Activated CD4-positive, alpha-beta T cell treated with anti-CD3 and anti-CD28 coated beads for 1 hour (primary cell): ENCODE measurements at places on chromosomes 5 and 9.

DNA sequence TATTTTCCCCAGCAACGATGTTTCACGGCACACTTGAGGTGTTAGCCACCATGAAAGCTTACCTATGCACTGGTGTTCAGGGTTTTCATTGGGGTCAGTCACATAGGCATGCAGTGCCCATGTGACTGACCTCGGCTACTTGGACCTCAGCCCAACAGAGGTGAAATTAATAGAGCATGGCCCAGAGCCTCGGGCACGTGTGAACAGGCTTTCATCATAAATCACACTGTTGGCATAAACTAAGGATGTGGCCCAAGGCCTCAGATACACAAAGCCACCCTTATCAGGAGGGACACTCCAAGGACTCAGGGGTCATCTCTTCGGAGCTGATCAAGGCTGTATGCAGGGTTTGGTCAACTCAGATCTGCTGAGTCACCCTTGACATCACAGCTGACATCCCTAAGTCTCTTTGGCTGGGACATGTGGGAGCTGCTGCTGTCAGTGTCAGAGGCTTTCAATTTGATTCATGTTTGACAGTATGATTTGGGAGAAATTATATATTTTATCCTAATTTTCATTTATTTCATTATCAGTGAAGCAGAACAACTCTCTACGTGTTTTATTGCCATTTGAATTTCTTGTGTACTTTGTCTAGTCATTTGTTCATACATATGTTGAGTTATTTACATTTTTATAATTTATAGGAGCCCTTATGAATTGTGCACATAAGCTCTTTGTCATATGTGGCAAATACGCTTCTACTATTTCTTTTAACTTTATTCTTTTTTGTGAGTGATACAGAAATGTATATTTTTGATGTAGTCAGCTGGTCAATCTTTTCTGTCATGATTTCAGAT lies 59.7 kb upstream of the ANKRD33B start:
- no peak for DNase-seq

- no peak for DNase-seq
These were observed 20.2 kb downstream of the NIPSNAP3B start for GRCh38 chr9:104784098-104784497.

- no peak for DNase-seq
These were observed 106.1 kb upstream of the FGF10 start for GRCh38 chr5:44495280-44495679.

DNA sequence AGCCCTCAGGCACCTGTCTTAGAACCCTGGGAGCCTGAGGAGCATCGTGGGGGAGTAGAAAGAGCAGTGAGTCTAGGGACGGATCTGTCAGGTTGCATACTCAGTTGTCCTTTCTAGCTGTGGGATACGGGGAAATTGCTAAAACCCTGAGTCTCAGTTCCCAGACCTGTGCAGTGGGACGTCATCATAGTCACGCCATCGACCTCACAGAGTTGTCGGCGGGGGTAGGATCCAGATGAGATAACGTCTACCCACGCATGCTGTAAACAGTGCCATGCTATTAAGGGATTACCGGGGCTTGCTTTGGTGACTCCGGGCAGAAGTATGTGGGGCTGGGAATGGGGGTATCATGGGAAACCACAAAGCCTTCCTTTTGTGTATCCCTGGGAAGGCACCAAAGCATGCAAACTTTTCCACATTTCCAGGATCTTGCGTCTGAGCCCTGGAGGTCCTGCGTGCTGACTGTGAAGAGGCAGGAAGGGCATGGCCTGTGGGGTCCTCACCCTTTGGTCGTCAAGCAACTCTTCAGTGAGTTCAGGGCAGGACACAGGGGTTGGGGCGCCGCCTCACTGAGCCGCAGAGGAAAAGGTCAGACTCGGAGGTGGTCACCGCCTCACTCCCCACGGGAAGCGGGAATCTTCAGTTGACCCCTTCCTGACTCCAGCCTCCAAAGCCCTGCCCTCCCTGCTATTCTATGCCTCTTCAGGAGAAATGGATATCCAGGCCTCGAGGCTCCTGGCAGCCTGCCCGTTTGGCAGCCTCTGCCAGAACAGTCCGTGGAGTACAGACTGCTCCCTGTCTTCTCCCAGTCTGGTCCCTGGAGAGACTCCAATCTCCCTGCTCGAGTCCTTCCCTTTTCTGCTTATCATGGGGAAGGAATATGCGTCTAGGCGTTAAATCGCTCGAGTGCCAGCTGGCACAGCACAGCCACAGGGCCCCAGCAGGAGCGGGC lies 186.8 kb upstream of the KLF9 start:
- no peak for DNase-seq

- DNase-seq: no peak
These were observed 54.9 kb downstream of the PSD2 start for GRCh38 chr5:139850423-139851016.

DNA sequence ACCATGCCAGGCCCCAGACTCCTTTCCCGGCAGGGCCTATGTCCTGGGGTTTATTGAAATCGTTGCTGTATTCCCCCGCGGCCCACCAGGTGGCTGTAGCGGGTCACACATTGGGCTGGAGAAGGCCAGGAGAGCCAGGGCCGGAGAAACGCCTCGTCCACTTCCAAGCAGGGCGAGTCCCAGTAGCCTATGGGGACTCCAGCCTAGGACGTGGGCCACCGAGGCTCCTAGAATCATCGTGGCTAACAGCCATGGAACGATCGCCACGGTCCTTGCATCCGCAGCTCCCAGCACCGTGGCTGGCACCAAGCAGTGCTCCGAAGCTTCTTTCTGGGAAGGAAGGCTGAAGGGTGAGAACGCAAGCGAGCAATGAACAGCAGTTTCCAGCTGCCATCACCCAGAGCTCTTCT lies 87.7 kb downstream of the ENTREP1 start:
- no peak for DNase-seq

DNA sequence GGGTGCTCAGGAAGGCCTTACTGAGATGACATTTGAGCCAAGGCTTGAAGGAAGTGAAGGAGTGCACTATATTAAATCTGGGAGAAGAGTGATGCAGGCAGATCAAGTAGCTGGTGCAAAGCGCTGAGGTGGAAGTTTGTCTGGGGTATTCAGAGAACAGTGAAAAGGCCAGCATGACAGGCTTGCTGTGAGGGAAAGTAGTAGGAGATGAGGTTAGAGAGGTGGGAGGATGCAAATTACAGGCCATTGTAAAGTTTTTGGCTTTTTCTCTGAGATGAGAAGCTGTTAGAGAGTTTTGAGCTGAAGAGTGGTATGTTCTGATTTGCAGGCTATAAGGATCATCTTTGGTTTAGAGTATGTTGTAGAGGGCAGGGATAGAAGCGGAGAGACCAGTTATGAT lies 80.8 kb upstream of the GRHPR start:
- no peak for DNase-seq

GRCh38 chr9:91407580-91408318 lies 15.9 kb downstream of the NFIL3 start:
- DNase-seq: no peak

DNA sequence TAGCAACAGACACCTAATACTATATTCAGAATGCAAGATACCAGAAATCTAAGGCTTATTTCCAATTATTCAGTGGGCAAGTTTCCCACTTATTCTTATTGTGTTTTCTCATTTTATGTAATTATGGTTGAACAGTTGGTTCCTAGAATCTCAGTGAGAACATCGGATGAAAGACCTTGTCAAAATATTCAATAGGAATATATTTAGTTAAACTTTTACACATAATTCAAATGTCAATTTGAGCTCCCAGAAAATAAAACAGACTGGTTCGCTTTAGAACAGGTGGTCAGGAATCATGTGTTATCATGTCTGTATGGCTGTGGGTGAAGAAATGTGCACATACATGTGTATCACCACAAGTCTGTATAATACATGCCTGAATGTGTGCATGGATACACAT lies 447.8 kb downstream of the MED10 start:
- DNase-seq: no peak

- DNase-seq: no peak
These were observed 374 bp upstream of the SLC1A3 start for GRCh38 chr5:36606036-36606427.

DNA sequence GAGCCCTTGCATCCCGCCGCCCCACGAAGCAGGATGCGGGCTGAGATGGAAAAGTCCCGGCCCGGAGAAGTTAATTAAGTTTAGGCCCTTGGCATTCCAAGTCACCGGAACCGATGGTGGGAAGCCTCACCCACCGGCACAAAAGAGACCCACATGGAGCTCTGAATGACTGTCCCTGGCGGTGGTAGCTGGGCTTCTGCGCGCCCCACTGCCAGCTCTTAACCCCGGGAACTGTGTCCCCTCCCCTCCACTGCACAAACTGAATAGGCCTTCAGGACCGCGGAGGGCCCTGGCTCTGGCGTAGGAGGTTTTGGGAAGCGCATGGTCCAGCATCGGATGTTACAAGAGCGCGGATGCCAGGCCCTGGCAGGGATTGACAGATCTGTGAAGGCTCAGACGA lies 291.1 kb upstream of the TUT7 start:
- DNase-seq: no peak

- DNase-seq: no peak
These were observed 614.8 kb downstream of the KIF4B start for GRCh38 chr5:155628346-155628745.

GRCh38 chr5:86838083-86838482 lies 220.3 kb downstream of the COX7C start:
- no peak for DNase-seq

GRCh38 chr9:105206821-105207699 lies 37.4 kb upstream of the SLC44A1 start:
- DNase-seq: no peak

DNA sequence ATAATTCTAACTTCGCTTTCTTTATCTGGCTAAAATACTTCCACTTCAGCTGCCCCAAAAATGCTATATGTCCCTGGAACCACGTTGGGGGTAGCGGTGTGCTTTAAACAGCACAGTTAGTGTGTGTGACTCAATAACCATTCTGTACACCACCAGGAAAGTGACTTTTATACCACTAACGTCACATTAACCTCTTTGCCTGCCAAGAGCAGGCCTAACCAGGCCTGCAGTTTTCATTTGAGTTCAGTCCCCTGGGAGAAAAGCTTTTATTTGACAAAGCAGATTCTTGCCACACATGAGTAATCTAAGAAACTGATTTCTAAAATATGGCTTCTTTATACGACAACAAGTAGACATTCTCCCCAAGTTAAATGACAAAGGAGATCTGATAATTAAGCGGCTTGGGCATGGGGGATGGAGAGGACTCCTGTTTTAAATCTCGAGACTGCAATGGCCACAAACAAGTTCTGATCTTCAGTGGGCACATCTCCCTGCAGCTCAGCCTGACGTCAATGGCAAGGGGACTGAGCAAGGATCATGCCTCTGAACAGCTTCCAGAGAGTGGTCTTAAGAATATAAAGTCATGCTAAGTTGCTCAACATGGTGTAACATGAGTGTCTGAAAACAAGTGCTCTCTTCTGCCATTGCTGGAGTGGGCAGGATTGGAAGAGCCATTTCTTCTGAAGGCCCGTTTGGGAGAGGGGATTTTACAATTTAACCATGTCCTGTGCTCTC lies 91.8 kb downstream of the GLIS3 start:
- DNase-seq: no peak

GRCh38 chr5:38809388-38810359 lies 36.1 kb upstream of the OSMR start:
- no peak for DNase-seq

DNA sequence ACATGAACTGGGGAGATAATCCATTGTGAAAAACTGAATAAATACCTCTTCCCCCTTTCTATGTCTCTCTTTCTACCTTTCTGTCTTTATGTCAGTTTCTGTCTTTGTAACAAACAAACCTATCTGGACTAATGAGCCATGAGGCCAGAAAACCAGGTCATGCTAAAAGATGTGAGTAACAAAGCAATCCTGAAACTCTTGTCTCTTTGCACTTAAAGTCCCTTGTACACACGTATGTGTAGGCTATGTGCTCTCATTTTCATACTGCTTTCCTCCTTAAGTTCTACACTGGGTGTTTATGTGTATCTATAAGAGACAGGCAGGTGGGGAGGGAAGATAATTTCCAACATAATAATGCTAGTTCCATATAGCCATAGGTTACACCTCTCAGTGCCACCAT lies 123.8 kb upstream of the PTGER4 start:
- no peak for DNase-seq

GRCh38 chr9:82130331-82131042 lies 141.9 kb downstream of the SPATA31D1 start:
- no peak for DNase-seq

DNA sequence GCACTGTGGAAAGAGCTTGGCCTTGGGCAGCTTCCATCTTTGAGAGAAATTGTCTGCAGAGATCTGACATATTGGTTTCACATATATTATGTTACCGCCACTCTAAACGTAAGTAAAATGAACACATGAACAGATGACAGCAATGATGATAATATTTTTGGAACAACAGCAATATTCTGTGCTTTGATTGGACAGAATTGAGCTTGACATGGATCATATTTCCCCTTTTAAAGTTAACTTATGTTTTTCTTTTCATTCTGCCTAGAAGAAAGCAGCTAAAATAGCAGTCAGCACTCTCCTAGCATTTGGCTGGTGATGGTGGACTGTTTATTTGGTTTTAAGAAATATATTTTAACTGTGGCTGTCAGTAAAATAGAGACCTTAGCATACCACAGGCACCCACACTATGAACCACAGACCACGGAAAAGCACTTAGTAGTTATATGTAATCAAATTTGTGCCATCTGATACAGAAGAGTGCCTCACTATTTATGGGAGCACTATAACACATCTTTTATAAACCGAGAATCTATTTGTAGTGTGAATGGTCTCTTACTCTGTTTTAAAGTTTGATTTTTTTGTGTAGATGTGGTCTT lies 1.8 kb upstream of the CFAP95 start:
- DNase-seq: no peak

GRCh38 chr5:547086-547924 lies 23.1 kb upstream of the SLC9A3 start:
- DNase-seq: no peak

DNA sequence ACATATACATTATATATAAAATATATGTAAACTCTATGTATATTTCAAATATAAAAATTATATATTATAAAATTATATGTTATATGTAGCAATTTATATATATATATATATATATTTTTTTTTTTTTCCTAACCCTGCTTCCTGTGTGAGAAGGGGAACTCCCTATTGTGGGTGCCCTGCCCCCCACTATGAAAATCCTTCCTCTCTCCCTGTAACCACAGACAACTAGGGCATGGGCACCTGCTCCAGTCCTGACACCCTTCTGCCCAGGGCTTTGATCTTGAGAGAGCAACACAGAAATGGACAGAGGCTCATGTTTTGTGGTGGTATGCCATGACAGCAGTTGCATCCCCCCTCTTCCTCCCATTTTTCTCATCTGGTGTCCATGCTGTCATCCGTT lies 148.7 kb upstream of the IL12B start:
- no peak for DNase-seq

DNA sequence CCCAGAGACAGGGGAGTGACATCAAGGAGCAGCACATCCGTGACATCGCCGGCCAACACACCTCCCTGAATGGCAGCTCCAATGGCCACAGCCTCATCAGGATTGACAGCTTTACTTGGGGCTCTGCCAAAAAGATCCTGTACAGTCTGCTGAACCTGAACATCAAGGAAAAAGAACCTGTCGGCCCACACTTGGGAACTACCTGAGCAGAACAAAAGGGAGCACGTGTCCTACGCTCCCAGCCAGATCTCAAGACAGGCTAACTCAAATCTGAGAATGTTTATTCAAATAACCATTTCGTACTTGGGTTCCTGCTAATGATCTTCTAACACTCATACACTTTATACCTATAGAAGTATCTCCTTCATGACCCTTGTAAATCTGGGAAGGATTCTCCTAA lies 15.3 kb downstream of the HSPA9 start:
- DNase-seq: no peak

- no peak for DNase-seq
These were observed 5.3 kb upstream of the NFIL3 start for GRCh38 chr9:91428927-91429351.

GRCh38 chr9:132460240-132460639 lies 50.2 kb downstream of the CFAP77 start:
- DNase-seq: no peak
